Activated CD4-positive, alpha-beta T cell treated with anti-CD3 and anti-CD28 coated beads for 24 hours (primary cell): ENCODE measurements at places on chromosomes 4 and X.

DNA sequence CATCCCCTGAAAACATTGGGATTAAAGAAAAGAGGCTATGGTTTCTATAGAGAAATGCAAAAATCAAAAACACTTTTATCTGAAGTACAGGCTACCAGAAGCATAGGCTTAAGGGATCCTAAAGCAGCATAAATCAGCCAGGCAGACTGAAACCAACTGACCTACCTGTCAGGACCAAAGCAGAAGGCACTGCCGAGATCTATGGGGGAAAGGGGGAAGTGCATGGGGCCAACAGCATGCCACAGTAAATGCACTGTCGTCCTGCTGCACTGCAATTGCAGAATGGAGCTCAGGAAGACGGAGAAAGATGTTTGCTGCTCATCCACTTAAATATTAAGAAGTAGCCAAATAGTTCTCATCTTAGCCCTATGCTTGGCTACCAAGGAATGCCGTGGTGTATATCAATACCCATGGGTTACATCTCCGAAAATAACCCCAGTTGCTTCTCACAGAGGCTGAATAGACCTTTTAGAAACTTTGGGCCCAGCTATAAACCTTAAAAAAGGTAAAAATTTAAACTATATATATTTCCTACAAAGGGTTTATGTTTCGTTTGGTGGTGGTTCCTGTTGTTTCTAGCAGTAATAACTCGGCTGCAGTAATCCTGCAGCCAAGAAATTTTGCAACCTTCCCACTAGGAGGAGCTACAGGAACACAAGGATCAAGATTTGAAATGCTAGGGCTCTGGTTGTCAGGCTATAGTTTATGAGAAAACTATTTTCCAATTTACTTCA is 312.2 kb upstream of the DIAPH2 start:
- DNase-seq: no peak

DNA sequence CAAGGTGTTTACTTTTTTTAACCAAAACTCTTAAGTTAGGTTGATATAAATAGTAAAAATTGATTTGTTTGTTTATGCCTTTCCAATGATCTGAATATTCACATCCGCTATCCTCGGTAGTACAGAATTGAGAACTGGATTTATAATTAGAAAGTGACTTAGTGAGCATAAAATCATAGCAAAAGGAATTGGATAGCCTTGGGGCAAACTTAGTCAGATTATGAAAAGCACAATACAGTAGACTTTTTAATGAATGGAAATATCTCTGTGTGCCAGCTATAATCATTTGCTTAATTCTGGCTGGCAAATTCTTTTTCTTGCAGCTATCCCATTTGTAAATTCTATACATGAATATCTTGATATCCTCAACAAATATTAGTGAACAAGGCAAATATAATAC is 713.5 kb downstream of the ADGRL3 start:
- DNase-seq: no peak

DNA sequence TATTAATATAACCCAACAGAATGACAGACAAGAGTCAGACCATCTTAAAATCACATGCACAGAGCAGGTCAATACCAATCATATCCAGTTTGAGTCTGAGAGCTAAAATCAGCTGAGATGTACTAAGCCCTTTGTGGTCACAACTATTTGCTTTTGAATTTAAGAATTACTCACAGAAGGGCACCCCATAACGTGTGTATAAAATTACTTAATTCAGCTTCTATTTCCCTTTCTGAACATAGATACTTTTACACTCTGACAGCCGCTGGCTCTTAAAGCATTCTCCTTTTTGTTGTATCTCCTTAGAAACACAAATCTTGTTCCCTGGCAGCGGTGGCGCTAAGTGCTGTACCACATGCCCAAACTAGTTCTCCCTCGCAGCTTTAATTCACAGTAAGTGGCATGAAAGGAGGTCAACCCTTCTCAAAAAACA is 14.8 kb upstream of the PPARGC1A start:
- DNase-seq: no peak

GRCh38 chr4:131644619-131645018 is 1504.5 kb upstream of the PCDH10 start:
- DNase-seq: no peak

GRCh38 chr4:111997785-111998184 is 147.5 kb upstream of the FAM241A start:
- no peak for DNase-seq

DNA sequence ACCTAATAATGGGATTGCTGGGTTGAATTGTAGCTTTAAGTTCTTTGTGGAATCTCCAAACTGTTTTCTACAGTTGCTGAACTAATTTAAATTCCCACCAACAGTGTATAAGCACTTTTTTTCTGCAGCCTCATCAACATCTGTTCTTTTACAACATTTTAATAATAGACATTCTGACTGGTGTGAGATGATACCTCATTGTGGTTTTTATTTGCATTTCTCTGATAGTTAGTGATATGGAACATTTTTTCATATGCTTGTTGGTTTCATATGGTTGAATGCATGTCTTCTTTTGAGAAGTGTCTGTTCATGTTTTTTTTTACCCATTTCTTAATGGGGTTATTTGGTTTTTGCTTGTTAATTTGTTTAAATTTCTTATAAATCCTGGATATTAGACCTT is 1718.9 kb downstream of the C4orf33 start:
- no peak for DNase-seq

DNA sequence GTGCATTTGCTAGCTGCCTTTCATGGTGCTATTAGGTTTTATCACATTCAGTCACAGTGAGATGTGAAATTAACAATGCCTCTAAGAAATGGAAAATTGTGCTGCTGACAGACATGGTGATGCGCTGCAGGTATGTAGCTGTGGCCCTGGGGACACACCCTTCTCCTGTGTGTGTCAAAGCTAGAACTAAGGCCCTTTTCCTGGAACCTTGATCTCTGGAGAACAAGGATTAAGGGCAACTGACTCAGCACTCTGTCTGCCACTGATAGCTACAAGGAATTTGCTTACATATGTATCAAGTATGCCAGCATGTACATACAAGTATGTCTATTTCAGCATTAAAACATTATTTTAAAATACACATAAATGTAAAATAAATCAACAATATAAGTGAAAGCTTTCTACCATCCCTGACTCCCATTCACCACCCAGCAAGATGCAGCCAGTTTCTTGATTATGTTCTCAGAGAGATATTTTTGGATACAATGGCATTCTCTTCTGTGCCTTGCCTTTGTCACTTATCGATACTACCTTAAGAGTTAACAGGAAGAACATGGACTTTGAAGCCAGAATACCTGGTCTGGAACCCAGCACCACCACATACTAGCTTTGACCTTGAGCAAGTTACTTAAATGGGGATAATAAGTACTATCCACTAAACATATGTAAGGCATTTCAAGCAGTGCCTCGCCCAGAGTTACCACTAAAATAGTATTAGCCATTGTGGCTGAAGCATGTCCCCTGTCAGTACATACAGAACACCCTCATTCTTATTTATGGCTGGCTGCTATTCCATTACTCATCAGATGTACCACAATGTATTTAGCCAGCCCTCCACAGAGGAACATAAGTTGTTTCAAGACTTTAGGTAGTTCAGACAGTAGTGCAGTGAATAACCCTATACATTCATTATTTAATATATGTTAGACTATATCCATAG is 68.5 kb downstream of the NPNT start:
- no peak for DNase-seq
